Hypothalamus (tissue), 51 donors: ENCODE measurements at places on chromosomes 3 and 15.

DNA sequence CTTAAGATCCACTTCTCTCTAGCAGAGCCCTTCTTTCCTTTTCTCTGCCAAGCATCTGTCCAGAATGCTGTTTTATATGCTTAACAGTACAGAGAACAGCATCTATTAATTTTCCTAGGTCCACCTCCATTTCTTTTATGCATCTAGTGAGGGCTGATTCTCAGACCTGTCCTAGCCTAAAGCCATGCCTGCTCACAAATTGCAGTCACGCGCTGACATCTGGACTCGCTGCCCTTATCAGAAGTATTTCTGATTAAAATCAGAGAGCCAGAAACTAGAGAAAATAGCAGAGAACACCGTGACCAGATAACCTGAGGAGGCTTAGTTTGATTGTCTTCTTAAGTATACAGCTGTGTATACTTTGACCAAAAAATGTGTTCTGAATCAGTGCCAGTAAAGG is 1.9 kb downstream of the C3orf20 start:
- no peak for DNase-seq

- no peak for DNase-seq
Observed at GRCh38 chr3:15923640-15924405, 126.0 kb upstream of the ANKRD28 start.

- no peak for DNase-seq
Observed at GRCh38 chr15:40693904-40694687, 878 bp upstream of the RAD51 start.

DNA sequence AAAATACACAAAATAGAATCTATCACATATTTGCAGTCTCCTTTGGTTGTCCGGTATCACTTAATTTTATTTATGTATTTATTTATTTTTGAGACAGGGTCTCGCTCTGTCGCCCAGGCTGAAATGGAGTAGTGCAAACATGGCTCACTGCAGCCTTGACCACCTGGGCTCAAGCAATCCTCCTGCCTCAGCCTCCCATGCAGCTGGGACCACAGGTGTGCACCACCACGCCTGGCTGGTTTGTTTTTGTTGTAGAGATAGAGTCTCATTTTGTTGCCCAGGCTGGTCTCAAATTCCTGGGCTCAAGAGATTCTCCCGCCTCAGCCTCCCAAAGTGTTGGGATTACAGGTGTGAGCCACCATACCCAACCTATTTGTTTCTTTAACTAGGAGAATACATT is 33.9 kb downstream of the DENND4A start:
- no peak for DNase-seq

- DNase-seq = no peak
Observed at GRCh38 chr3:196883361-196883760, 15.6 kb downstream of the SENP5 start.

- no peak for DNase-seq
Observed at GRCh38 chr3:133759740-133760305, 13.6 kb downstream of the TF start.

GRCh38 chr3:143360244-143360643 is 240.7 kb downstream of the CHST2 start:
- no peak for DNase-seq

DNA sequence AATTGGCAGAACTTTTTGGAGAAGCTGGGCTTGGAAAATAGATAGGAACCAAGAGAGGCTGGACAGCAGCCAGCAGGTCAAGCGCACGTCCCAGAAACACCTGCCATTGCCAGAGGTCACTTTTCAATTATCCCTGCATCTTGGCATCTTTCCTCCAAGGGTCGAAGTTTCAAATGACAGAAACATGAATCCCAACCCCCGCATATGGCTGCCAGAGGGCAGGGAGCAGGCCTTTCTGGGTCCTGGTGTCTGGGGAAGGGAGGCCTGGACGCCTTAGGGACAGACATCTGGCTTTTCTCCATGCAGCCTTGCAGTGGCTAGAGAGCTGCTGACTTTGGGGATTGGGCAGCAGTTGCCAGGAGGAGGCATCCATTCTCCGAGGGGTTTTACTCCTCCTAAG is 164.5 kb upstream of the TPM1 start:
- no peak for DNase-seq

- no peak for DNase-seq
Observed at GRCh38 chr15:73367624-73368300, 996 bp downstream of the HCN4 start.

- no peak for DNase-seq
Observed at GRCh38 chr3:50314342-50314741, 8.2 kb downstream of the HYAL2 start.

- no peak for DNase-seq
Observed at GRCh38 chr15:78790027-78790426, 21.2 kb downstream of the ADAMTS7 start.

DNA sequence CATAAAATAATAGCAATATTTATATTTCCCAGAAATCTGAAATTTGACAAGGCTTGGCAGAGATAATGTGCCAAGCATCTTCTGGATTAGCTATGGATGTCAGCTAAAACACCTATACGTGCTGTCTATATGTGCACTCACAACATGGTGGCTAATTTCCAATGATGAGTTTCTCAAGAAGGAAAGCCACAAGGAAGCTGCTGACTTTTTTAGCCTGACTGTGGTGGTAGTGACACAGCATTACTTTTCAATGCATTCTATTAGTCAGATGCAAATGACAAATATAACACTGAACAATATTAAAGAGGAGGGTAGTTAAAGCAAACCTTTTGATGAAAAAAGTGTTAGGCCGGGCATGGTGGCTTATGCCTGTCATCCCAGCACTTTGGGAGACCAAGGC is 101.7 kb upstream of the CCDC54 start:
- no peak for DNase-seq

GRCh38 chr3:183837390-183837789 is 12.0 kb upstream of the MAP6D1 start:
- no peak for DNase-seq
